HCT116 (cell line): ENCODE measurements at places on chromosomes 13 and 19. TPM values are rescaled to one million over a fixed set of nuclear protein-coding genes. Genes with fewer than 3 reads are reported as not detected.

IGFL3 gene
- not detected for total RNA-seq

REEP6 gene
- 53.9 TPM for total RNA-seq

DLL3 gene
- total RNA-seq: 0.17 TPM

TSKS gene
- total RNA-seq: 0.76 TPM

SPACA7 gene
- total RNA-seq: not detected

CATSPERD gene
- total RNA-seq: not detected

FLT1 gene
- total RNA-seq: 0.25 TPM

ZNF160 gene
- 14.9 TPM for total RNA-seq

SULT2A1 gene
- 0.27 TPM for total RNA-seq

ZNF98 gene
- not detected for total RNA-seq

GJA3 gene
- 8.0 TPM for total RNA-seq

TMED1 gene
- 26.3 TPM for total RNA-seq

CEACAM8 gene
- total RNA-seq: not detected

PRR12 gene
- total RNA-seq: 26.9 TPM
